ENCODE measurements at places on chromosomes 13 and 19.
A peak's percentile ranks its signal among the peaks of the same experiment; 100 is the strongest.

- no peak for DNase-seq
These were observed 23.6 kb downstream of the SOHLH2 start for GRCh38 chr13:36190771-36191170.

DNA sequence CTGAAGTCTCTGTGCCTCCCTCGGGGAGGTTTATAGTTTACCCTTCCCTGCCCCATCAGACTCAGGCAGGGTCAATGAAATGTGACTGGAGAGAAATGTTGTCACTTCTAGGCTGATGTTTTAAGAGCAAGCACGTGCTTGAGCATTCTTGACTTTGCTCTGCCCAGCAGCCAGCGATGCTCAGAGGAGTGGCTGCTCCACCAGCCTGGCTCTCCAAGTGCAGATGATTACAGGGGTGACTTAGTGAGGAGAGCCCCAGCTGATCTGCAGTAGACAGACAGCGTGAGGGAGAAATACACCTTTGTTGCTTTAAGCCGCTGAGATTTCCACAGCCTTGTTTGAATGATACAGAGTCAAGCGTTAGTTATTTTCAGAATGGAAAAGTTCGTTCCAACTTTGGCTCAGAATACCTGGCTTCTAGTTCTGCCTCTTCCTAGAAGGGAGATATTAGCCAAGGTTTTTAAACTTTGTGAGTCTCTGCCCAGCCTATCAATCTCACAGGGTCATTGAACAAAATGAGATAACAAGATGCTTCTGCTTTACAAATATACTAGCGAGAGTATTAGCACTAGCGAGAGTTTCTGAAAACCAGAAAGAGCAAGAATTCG lies 143.6 kb downstream of the OXGR1 start:
- DNase-seq: no peak

DNA sequence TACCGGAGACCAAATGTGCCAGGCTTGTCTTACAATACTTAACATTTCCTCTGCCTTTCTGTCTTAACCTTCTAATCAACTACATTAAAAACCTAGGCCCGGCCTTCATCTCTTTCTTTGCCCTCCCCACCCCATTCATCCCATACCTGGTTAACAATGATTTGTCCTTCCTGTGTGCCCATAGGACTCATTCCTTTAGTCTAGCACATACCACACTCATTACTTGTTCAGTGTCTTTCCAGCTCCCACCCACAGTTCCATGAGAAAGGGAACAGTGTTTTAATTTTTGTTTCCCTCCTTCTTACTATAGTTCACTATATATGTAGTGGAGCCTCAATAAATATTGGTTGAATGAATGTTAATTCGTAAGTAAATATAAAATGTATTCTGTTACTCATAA lies 2.4 kb downstream of the CLN5 start:
- no peak for DNase-seq

GRCh38 chr19:48959341-48960239 lies 4.9 kb downstream of the BAX start:
- DNase-seq: no peak

GRCh38 chr13:67416047-67416925 lies 186.2 kb upstream of the PCDH9 start:
- no peak for DNase-seq

DNA sequence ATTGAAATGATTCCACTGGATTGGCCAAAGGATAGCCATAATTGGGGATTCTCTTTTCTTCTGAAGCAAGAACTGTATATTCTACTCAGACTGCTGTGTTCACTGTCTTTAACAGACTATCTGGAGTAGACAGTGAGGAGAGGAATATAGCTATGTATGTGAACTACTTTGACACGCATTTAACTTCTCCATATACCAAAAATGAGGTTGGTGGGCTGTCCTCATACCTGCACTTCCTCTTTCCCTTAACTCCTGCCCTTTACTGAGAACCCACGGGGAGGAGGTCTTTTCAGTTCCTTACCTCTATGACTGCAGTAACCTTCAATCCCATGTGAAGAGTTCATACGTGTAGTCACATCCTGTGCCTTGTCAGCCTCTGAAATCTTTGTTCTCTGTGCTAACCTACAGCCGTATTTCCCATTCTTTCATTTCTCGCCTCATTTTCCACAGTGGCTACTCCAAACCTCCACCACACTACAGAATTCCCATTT lies 305.8 kb downstream of the MTUS2 start:
- DNase-seq: peak; percentile 31

- DNase-seq: no peak
These were observed 46.6 kb downstream of the HTR2A start for GRCh38 chr13:46850214-46850613.

DNA sequence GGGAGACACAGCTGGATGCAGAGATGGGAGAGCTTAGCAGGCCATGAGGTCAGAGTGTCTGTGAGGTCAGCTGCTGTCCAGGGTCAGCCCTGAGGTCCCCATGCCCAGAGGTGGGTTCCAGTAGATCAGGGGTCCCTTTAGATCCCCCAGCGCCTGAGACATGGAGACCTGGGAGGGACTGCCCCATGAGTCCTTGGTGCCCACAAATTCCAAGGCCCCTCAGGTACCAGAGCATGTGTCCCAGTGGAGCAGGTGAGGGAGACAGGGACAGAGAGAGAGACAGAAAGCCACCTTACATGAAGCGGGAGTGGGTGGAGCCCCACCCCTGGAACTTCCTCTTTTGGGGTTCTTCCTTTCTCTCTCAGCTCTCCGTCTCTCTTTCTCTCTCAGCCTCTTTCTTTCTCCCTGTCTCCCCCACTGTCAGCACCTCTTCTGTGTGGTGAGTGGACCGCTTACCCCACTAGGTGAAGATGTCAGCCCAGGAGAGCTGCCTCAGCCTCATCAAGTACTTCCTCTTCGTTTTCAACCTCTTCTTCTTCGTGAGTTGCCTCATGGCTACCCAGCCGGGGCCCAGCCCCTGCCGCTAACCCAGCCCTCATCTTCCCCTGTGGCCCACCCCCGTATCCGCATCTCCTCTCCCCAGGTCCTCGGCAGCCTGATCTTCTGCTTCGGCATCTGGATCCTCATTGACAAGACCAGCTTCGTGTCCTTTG lies at the start of gene CD37:
Gene CD37 (plus strand): TSS at position 336 of the 713 bp plus-strand sequence. CDS start 135 bp downstream, at position 471.
- DNase-seq: peak; percentile 43

DNA sequence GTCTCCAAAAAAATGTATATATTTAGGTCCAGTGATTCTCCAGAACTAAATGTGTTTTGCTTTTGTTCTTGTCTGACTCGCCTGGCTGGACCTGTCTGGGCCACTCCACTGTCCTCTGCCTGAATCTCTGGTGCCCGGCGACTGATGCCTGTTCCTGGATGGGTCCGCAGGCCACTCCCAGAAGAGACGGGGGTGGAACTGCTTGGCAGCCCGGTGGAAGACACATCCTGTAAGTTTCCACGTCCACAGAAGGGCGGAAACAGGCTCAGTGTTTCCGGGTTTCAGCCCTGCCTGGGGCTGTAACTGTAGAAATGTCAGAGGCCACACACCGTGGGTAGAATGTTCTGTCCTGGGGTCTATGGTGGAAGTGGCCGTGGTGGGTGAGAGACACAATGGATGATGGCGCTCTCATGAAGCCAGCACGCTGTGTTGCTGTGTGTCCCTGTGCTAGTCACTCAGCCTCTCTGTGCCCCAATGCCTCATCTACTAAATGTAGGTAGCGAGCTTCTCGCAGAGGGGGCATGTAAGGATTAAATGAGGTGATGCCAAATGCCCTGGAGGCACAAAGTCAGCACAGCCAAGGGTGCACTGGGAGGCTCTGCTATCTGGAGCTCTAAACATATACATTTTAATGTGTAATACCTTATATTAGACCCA lies 22.0 kb downstream of the ATCAY start:
- no peak for DNase-seq

GRCh38 chr13:31204592-31204991 lies 4.8 kb downstream of the B3GLCT start:
- peak; percentile 33 for DNase-seq

- peak; percentile 29 for DNase-seq
These were observed 21.1 kb downstream of the PROSER1 start for GRCh38 chr13:39016787-39017186.

- no peak for DNase-seq
These were observed 10.0 kb upstream of the FLT3 start for GRCh38 chr13:28110414-28110813.
